Neuronal stem cell (in vitro differentiated cells): ENCODE measurements at places on chromosomes 6 and 20.

- DNase-seq: no peak
These were observed 37.0 kb downstream of the RNF217 start for GRCh38 chr6:124999105-124999764.

DNA sequence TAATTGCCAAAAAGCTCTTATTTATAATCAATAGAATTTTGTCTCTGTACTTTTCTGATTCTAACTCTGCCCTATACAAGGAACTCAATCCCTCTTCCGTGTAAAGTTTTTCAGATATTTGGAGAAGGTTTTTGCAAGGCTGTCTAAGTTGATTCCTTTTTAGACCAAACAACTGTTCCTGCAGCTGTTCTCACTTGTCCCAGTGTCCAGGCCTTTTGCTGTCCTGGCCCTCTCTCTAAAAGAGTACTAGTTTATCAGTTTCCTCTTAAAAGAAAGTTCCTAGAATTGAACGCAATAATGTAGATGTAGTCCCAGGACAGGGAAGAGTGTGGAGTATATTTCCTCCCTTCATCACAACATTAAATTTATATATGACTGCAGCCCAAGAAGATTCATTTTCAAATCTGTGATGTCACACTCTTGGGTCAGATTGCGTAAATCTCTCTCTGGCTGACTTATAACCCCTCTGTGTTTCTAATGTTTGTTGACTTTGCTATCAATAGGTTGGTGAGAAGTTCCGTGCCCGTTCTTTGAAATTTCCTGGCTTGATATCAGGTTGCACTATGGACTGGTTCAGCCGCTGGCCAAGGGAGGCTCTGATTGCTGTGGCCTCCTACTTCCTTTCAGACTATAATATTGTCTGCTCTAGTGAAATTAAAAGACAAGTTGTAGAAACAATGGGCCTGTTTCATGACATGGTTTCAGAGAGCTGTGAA lies 139.4 kb upstream of the GLP1R start:
- DNase-seq: no peak

- no peak for DNase-seq
These were observed 84.5 kb downstream of the CHD6 start for GRCh38 chr20:41533537-41534136.

- DNase-seq: no peak
These were observed 773.9 kb upstream of the MMS22L start for GRCh38 chr6:98056955-98057354.

DNA sequence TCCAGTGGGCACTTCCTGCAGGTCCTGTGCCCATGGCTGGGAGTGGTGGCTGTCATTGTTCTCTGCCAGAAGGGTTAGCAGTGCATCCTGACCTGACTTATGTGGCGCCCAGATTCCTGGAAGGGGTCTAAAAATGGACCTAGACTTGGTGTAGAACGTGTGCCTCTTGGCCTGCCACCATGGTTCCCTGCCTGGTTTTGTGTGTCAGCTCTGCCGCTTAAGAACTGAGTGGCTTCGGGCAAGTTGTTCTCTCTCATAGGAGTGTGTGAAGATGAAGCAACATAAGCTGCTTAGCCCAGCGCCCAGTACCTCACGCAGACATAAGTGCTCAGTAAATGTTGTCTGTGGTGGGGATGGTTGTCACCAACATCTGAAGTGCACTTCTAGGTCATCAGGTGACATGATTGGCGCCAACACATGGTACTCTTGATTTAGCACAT lies 52.1 kb downstream of the PTPN1 start:
- DNase-seq: no peak

DNA sequence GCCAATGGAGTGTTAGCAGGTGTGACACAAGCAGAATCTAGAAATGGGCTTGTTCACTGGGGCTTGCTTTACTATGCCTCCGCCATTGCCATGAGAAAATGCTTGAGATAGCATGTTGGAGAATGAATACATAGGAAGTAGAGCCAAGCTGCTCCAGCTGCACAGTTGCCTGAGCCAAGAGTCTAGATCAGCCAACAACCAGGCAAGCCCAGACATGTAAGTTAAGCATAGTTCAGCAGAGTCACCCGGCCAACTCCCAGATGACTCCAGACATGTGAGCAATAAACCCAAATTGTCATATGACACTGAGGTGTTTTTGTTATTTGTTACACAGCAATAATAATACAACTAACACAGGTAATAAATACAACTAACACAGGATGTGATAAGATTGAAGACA lies 167.9 kb downstream of the HAO1 start:
- no peak for DNase-seq

GRCh38 chr20:50001784-50002311 lies 19.1 kb downstream of the SNAI1 start:
- DNase-seq: no peak

GRCh38 chr6:96058082-96058481 lies 42.3 kb downstream of the FUT9 start:
- DNase-seq: no peak

- no peak for DNase-seq
These were observed 9.6 kb upstream of the NELFCD start for GRCh38 chr20:58971429-58971828.

DNA sequence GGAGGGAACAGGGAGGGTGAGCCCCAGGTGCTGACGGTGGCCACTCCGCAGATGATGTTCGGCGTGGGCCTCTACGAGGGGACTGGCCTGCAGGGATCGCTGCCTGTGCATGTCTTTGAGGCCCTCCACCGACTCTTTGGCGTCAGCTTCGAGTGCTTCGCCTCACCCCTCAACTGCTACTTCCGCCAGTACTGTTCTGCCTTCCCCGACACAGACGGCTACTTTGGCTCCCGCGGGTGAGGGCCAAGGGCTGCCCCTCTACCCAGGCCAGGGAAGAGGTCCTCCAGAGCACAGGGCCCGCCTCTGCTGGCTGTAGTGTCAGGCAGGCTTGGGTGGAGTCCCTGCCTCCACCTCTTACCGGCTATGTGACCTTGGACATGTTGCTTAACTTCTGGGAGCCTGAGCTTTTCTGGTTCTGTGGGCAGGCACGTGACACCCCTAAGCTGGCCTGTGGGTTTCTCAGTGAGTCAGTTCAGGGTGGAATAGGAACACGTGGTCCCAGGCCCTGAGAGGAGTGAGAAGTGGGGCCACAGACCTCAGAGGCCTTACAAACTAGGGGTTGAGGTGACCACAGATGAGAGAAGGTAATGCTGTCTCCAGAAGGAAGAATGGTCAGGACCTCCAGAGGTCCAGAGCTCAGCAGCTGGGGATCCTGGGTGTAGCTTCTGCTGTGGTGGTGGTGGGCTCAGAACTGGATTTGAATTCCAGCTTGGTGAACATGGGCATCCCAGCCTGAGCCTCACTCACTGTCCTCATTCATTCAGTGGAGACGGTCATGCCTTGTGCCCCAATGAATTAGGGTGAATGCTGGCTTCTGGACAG lies 11.9 kb downstream of the PCIF1 start:
- DNase-seq: no peak

DNA sequence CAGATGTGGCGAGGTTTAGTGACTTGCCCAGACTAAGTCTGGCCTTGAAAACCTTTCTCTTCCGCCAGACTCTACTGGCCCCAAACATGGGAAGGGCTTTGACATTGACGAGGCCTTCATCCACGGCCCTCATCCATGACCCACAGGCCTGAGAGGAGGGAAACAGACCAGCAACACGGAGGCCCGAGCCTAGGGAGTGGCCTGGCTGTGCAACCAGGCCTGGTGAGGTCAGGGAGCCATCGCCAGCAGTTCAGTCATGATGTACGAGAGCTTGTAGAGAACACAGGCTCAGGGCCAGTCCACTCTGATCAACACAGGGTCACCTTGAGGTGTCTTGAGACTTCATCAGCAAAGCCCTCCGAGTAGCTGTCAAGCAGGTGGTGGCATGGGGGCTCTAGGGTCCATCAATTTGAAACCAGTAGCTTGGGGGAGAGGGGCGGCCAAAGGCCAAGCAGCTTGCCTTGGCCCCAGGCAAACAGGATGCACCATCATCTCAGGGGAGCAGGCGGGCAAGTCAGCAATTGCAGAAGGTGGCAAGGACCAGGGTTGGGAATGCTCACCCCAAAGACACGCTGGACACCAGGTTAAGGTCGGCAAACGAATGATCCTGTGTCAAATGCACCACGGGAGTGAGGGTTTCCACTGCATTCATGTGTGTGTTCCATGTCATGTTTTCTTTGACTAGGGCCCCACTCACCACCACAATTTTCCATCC lies 36.1 kb downstream of the GFOD1 start:
- DNase-seq: no peak

DNA sequence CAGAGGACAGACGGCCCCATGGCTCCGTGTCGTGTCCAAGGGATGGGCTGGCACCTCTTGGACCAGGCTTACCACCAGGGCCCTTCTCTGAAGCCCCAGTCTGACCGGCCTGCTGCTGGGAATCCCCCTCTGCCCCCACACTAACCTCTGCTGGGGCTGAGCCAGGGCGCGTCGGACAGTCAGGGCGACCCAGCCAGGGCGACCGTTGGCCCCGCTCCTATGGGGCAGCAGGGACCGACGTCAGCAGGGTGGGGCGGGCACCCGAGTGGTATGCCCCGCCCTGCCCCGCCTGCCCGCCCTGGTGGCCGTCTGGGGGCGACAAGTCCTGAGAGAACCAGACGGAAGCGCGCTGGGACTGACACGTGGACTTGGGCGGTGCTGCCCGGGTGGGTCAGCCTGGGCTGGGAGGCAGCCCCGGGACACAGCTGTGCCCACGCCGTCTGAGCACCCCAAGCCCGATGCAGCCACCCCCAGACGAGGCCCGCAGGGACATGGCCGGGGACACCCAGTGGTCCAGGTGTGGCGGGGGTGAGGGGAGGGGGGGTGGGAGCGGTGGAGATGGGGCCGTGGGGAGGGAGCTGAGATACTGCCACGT lies at the start of gene SLC17A9:
Gene SLC17A9, plus strand, starts transcription at position 337 of the 595 bp plus-strand sequence. Its CDS starts 122 bp downstream, at position 459.
- DNase-seq: no peak

GRCh38 chr6:19988555-19988954 lies 151.4 kb downstream of the ID4 start:
- DNase-seq: peak; percentile 27

GRCh38 chr20:23436681-23437080 lies 2.8 kb upstream of the CSTL1 start:
- DNase-seq: no peak

DNA sequence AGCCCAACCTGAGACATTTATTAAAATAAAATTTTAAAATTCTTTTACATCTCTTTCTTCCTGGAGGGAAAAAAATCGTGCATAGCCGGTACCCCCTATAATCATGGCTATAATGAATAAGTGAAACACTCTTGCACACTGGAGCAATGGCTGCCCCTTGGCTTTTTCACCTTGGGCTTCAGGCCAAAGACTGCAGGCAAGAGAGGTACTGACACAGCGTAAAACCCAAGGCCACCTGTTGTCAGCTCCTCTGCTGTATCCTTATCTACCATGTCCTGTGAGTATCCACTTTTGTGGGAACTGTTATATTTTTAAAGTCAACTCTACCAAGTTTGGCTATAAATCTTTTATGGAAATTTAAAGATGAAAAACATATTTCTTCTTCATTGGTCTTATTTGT lies 23.0 kb upstream of the LY86 start:
- no peak for DNase-seq

DNA sequence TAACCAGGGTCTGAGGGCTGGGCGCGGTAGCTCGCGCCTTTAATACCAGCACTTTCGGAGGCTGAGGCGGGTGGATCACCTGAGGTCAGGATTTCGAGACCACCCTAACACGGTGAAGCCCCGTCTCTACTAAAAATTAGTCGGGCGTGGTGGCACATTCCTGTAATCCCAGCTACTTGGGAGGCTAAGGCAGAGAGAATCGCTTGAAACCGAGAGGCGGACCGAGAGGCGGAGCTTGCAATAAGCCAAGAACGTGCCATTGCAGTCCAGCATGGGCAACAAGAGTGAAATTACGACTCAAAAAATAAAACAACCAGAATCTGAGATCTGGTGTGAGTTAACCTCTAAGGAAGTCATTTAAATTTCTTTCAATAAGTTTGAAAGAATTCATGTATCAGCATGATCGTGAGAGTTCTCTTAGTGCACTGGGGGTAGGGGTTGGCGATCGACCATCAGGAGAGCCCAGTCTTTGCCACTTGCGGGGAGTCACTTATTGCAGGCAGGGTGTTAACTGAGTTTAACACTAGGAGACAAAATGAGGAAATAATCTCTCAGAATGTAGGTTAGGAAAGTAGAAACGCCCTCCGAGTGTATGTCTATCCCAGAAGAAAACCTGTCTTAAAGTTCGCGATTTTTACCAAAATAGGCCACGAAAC lies 206.5 kb upstream of the ZNF184 start:
- DNase-seq: no peak

DNA sequence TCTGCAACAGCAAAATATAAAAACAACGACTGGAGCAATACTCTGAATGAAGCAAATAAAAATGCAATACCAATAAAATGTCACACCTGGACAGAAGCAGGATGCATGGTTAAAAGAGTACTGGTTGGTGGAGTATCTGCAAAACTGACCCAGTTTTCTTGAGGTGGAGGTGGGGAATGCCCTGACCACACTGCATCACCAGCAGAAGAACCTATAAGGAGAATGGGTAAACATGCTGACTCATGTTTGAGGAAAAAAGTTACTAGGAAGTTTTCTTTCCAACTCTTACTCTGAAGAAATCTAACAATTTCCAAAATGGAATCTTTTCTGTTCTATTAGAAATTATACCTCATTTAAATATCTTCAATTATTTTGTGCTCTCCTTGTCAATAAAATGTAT lies 43.6 kb downstream of the REPS1 start:
- no peak for DNase-seq
